ENCODE measurements at places on chromosomes 11 and 22.
A peak's percentile ranks its signal among the peaks of the same experiment; 100 is the strongest.

DNA sequence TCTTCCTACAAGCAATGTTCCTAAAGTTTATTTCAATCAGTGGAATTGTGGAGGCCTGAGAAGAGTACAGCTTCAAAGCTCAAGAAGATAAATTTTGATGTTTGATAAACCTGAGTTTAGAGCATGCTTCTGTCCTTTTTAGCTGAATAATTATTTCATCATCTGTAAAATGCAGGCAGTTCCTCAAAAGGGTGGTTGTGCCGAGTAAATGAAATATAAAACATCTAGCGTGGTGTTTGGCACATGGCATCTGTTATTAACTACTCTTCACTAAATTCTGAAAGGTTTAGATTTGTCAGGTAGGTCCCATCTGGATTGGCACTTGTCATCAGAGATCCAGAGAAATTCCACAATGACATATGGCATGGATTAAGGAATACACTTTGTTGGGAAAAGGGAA, 155.1 kb downstream of the DDX10 start:
- no peak for DNase-seq

DNA sequence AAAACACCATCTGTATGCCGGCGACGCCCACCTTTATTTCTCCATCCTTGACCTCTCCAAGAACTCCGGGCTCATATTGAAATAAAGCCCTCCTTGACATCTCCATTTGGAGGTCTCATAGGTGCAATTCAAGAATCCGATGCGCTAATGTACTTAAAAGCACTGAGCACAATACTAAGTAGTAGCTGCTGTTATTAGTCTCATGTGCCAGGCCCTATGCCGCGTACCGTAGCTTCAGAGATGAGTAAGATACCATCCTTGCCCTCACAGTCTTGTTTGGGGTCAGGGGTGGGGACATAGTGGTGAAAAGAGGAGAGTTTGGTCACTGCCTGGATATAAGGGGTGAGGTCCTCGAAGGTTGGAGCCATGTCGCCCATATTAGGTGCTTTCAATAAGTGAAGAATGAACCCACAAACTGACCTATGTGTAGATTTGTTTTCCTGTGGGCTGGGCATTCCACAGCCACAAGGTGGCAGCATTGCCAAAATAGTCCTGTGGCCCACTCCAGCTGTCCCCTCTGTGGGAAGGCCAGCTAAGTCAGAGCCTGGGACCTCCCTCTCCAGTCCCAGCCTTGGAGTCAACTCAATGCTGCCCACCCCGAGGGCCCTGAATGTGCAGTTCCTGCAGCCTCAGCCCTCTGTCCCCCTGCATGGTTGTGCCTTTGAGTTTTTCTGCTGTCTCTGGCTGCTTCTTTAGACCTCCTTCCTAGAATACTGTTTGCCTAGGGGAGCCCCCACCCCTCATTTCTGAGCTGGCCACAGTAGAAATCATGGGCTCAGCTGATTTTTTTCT, 6.5 kb downstream of the DCPS start:
- peak; percentile 69 for DNase-seq

- DNase-seq = no peak
These were observed 108.2 kb downstream of the RRM1 start for GRCh38 chr11:4202749-4203148.

DNA sequence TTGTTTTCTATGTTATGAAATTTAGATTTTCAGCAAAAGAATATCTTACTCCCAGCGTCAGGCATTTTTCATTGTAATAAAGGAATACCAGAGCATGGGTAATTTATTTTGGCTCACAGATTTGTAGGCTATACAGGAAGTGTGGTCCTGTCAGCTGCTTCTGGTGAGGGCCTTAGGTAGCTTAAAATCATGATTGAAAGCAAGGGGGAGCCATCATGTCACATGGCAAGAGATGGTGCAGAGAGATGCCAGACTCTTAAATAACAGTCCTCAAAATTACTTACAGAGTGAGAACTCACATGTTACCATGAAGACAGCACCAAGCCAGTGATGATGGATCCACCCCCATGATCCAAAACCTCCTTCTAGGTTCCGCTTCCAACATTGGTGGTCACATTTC, 825.0 kb upstream of the CHORDC1 start:
- DNase-seq = no peak

- no peak for DNase-seq
These were observed 46.0 kb upstream of the GRAMD1B start for GRCh38 chr11:123384116-123384515.

GRCh38 chr11:131591051-131591461, 220.6 kb downstream of the NTM start:
- DNase-seq = no peak

- DNase-seq = peak; percentile 80
These were observed 15.6 kb upstream of the RDX start for GRCh38 chr11:110311783-110312579.

All from iris pigment epithelial cell (primary cell).